Trophoblast cell (in vitro differentiated cells and primary cell): ENCODE measurements at places on chromosomes 2 and 18.

GRCh38 chr2:68062680-68063387, at the start of gene C1D:
Gene C1D (minus strand): TSS chr2:68063004. CDS start chr2:68047310, 15,694 bp downstream.
- peak; percentile 93 for DNase-seq

DNA sequence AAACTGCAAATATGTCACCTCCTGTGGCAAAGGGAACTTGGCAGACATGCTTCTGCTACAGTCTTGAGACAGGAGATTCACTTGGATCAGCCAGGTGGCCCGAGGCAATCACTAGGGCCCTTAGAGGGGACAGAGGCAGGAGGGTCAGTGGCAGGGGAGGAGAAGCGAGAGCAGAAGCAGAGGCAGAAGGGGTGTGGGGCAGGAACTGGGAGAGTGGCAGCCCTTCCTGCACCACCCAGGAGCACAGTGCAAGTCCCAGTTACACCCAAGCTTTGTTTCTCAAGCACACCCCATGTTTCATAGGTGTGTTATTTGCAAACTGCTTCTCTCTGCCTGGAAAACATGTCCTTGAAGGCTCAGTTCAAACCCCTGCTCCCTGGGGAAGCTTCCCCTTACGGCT, 309.7 kb upstream of the MYT1L start:
- DNase-seq, result no peak

- peak; percentile 85 for DNase-seq
These were observed 3.4 kb downstream of the MBP start for GRCh38 chr18:77129150-77129551.

DNA sequence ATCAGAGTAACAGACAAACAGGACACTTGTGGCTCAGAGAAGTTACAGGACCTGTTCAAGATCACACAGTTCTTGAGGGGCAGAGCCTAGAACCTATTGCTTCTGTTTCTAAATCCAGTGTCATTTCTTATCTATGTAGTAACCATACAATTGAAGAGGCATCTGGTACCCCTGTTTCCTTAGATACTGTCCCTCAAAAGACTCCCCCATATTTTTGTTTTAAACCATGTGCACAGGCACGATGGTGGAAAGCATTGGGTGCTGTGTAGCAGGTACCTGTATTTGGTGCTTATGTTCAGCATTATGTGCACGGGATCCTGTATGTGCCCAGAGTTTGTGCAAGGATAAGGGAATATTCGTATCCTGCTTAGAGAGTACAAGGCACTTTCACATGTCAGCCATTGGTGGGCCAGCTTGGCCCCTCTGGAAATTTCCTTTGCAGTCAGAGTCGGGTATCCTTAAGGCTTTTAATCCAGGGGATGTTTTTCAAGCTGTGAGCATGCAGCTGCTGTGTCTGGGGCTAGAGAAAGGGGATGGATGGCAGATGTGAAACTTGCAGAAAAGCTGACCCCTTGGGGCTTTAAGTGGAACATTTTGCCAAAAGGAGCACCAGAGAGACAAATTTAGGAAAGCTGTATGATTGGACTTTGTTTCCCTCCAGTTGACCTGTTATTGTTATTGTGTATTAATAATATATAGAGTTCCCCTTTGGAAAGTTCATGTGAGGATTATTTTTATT, 2.1 kb downstream of the LBH start:
- no peak for DNase-seq

DNA sequence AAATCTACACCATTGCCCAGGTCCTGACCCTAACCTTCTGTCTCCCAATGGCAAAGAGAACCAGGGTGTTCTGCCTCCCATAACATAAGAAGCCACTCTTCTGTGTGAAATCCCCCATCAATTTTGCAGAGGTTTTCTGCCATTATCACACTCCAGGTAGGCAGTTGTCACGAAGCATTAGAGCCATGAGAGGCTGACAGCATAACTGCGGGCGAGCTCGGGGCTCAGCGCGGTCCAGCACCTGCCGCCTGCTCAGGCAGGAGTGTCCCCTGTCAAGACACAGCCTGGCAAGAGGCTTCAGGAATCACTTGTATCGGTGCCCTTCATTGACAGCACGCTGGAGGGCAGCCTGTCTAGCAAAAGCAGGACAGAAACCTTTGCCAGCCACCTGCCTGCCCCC, 251.2 kb downstream of the SATB2 start:
- no peak for DNase-seq

GRCh38 chr18:50280707-50281294, 522 bp downstream of the MBD1 start:
- no peak for DNase-seq

DNA sequence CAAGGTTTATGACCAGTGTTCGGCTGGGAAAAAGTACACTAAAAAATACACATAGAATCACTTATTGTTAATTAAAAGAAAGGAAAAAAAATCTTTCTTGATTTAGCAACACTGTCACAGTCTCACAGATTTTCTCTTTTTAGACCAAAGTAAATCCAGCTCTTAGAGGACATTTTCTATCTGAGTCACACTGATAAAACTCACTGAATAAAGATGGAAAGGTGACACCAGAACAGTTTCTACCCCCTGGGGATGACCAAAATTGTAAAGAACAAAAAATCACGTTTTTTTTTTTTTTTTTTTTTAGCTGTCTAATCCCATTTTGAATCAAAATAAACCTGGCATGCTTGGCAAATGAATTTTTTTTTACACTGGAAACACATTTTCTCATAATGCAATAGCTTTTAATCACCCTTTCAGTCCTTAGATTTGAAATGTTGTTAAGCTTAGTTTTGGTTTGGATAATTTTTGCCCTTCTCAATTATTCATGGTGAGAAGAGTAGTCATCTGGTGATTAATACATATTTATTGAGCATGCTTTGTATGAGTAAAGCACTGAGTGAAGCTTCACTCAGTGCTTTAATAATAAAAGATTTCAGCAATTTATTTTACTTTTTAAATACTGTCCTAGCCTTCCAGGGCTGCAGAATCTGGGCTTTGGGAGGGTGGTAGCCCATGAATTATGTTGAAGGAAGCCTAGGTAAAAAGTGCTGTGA, 886.3 kb downstream of the SLC4A3 start:
- no peak for DNase-seq

GRCh38 chr2:9737053-9737875, 106.0 kb upstream of the TAF1B start:
- DNase-seq, result peak; percentile 83

DNA sequence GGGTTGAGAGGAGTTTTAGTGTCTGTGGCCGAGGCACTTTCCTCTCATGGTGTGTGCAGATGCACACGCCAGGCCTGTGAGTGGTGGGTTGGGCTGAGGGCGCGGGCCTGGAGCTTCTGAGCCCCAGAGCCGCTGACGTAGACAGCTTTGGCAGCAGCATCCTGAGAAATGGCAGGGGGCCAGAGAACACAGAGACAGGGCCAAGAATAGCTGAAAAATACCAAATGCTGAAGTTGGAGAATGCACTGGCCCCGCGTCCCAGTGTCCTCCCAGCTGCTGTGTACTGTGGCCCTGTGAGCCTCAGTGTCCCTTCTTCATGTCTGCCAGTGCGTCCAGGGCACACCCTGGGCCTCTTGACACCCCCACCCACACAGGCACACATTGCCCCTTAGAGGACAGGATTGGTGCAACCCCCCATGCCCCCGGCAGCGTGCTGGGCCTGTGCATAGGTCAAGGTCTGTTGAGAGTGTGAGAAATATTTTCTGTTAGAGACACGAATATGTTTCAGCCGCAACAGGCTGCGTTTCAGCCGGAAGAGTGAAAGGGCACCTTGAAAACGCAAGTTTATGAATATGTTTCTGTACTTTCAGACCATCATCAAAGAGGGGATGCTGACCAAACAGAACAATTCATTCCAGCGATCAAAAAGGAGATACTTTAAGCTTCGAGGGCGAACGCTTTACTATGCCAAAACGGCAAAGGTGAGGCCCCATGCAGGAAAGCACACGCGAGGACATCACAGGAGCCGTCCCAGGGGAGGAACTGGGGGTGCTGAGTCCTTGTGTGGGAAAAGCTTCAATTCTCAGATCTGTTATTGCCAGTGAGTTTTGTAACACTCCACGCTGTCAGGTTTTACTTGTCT, 33.6 kb downstream of the DGKD start:
- DNase-seq, result no peak

GRCh38 chr2:66535574-66536289, 100.8 kb downstream of the MEIS1 start:
- DNase-seq, result no peak

- DNase-seq, result no peak
These were observed 130.3 kb upstream of the CTAGE1 start for GRCh38 chr18:22547807-22548561.

DNA sequence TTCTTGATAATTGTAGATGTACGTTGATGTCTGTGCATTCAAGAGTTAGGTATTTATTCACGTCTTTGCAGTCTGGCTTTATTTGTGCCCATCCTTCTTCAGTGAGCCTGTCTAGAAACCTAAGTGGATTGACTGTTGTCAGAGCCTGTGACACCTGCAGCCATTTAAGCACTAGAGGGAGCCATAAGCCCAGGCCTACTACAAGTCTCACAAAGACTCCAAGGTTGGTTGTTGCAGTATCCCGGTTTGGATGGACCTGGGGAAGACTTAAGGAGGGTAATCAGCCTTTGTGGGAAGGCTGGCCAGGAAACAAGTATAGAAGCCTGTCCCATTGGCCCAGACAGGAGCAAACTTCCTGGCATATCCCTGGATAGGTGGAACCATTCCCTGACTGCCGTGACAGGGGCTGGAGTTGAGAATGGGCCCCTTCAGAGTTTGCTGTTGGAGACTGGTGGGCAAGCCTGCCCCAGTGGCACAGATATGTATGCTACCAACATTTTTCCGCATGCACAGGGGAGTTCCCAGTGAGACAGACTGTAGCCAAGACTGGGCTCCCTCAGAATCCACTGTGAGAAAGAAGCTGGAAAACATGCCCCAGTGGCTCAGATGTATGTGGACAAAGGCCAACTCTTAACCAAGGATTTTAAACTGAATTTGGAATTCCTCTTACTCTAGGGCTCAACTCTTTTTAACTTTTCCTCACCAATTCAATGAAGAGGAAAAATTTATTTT, 9.3 kb upstream of the LRRC30 start:
- peak; percentile 70 for DNase-seq

DNA sequence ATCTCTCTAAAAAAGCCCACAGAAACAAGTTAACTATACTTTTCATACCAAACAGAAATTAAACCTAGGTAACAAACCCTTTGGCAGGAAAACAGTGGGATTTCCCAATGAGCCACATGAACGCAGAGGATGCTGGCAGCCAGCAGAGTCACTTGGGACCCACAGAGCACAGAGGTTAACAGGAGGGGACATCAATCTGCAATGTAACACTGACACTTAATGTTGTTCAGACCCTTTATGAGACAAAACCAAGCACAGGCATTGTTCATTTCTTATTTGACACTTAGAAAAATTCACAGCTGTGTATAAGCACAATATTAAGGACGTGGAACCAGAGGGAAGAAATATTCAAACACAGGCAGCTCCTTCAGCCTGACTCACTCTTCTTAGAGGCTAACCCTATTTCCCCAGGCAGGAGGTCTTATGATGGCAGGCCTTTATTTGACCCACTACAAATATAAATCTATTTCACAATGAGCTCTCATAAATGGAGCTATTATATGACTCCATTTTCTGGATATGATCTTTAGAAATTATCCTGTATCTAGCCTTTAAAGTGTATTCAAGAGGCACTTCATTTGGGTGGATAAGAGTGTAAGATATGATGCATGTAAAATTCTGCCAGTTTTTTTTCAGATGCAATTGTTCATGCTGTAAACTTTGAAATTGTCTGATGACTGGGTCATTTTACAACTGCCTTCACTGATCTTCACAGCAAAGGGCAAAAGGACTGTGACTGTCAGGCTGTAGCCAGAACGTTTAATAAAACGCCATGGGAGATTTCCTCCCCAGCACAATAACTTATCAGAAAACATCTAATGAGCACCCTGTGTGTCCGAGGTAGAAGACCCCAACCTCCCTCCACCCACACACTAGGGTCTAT, 132.8 kb upstream of the SATB2 start:
- DNase-seq, result no peak

DNA sequence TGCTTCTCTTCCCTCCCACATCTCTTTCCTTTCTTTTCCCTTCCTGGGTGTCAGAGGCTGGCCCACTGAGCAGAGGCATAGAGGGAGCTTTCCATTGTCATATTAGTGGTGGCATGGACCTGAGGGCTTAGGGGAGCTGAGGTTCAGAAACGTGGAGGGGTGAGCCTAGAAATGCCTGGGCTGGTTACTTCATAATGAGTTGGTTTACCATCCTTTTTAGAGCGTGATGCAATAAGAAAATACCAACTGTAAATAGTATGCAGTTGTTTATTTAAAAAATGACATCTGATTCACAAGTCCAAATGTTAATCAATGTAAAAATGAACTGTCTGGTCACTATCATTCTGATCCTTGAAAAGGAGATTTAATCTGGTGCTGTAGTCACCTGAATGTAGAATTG, 46.3 kb downstream of the MYO1B start:
- no peak for DNase-seq

GRCh38 chr2:109279243-109279860, 150.3 kb downstream of the SH3RF3 start:
- peak; percentile 37 for DNase-seq

GRCh38 chr2:229375251-229375650, 104.2 kb upstream of the PID1 start:
- DNase-seq, result peak; percentile 18

DNA sequence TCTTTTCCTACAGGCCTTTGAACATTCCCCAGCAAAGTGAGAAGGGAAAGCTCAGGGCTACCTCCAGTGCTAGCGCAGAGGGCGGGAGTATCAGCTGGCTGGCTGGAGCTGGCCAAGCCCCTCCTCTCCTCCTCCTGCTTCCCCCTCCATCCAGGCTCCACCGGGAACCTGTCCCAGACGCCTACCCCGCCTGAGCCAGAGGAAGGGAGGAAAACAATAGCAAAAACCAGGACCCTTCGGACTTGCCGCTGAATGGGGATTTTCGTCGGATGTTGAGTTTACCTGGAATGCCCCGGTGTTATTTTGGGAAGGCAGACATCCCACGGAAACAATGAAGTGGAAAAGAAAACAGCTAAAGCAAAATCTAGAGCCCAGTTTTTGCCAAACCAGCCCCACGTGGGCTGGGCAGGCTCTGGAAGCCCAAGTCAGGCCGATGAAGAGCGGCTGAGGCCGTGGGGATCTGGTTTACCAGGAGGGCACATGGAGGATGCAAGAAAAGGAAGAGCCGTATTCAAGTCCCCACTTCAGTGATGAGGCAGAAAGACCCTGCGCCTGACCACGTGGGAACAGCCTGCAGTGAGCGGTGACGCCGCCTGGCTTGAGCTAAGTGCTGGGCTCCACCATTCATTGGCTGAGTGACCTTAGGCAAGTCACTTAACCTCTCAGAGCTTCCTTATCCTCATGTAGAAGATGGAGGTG, 100.4 kb upstream of the LCLAT1 start:
- DNase-seq, result no peak

DNA sequence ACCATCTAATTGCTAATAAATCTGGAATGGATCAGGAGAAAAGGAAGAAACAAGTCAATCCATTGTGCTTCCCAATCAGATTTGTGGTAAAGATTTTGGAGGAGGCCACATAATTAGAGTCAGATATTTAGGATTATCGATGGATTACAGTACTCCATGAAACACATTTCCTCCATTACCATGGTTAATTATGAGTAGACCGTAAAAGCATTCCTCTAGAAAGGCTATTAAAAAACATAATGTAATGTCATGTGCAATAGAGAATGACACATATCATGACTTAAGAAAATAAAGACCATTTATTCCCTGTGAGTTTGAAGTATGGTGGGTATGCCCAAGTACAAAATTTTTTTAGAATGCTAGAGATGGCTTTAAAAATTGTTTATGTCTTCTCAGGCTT, 96.1 kb downstream of the ITGA4 start:
- DNase-seq, result no peak
